ENCODE measurements at places on chromosomes 5 and 9.

DNA sequence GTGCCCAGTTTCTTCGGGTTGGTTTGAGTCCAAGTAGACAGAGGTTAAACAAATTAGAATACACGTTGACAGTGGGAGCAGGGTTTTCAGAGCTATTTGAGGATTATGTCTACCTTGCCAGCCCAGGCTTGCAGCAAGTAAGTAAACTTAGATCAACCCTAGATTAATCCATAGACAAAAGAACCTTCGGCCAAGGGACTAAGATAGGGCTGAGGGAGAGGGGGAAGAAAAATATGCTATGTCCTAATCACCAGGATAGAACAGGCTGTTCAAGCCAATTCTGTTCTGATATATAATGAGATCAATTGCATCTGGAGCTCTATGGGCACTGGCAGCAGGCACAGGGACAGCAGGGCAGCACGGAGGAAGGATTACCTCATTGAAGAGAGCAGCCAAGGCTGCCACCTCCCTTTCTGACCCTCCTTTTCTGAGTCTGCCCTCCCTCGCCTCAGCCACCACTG lies 377.7 kb downstream of the PIK3R1 start:
- no peak for DNase-seq

- no peak for DNase-seq
Measured at GRCh38 chr9:130332384-130332926, 66.9 kb downstream of the HMCN2 start.

- no peak for DNase-seq
Measured at GRCh38 chr5:95919658-95920057, 42.0 kb downstream of the ELL2 start.

GRCh38 chr9:14043483-14043882 lies 270.5 kb downstream of the NFIB start:
- DNase-seq = no peak

DNA sequence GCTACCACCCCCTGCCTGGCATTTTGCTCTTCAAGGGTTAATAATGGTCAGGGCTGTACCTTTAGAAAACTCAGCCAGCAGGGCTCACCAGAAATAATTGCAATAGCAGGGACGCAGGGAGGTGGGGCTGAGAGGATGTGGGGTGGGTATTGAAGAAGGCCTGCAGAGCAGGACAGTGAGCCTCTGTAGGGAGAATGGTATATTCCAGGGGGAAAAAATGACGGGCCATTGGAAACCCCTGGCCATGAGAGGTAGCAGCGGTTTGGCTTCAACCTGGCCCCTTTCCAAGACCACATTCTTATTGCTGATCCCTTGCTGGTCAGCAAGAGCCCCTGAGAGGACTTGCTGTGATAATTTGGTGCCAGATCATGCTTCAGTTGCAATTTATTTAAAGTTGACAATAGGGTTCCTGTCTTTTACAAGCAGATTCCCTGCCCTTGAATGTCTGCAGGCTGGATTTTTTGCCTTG lies 36.7 kb upstream of the CTNNA1 start:
- DNase-seq = no peak

GRCh38 chr5:131947445-131947844 lies 2.0 kb upstream of the MEIKIN start:
- DNase-seq = no peak

DNA sequence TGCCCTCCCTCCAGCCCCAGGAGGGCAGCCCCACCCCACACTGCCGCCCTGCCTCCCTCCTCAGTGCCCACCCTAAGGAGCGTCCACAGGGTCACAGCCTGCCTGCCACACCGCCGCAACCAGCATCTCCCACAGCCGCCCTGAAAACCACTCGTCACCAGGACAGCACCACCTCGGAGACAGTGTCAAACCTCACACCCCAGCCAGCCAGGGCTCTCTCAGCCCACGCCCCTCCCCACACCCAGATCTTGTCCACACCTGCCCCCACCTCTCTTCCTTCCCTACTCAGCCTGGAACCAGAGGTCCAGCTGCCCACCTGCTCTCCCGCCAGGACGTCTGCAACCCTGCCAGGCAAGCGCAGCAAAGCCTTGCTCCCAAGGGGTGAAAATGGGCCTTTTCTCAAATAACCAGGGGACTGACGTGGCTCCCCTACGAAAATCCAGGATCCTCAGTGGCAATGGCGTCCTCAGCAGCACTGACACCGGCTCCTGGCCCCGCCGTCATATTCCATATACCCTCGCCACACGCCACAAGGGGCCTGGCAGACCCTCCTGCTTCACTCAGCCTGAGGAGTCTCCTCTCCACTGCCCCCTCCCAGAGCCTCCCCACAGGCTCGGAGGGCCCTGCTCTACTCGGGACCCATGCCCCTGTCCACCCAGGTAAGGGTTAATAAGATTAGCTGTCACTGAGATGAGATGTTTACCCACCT lies 71.0 kb upstream of the ADAMTS2 start:
- DNase-seq = no peak

DNA sequence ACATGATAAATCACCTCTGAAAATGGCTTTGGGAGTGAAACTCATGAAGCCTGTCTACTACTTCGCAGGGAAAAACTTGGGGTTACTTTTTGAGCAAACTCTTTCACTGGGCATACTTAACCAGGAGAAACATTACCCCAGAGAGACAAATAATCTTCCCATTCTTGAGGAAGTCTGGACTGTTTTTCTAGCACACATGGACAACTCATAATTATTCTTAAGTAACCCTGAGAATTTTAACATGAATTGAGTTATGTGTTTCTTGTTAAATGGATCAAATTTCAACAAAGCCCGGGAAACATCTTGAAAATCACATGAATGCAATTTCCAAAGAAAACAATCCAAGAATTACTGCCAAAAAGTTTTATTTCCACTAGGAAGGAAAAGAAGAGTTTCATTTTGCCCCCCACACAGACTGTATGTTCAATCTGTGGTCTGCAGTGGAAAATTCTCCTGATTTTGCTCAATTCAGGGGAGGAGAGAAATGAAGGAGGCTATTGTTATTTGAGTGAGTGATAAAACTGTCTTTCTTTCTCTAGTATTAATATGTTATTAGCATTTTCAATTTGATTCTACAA lies 564.8 kb upstream of the CLINT1 start:
- DNase-seq = no peak

DNA sequence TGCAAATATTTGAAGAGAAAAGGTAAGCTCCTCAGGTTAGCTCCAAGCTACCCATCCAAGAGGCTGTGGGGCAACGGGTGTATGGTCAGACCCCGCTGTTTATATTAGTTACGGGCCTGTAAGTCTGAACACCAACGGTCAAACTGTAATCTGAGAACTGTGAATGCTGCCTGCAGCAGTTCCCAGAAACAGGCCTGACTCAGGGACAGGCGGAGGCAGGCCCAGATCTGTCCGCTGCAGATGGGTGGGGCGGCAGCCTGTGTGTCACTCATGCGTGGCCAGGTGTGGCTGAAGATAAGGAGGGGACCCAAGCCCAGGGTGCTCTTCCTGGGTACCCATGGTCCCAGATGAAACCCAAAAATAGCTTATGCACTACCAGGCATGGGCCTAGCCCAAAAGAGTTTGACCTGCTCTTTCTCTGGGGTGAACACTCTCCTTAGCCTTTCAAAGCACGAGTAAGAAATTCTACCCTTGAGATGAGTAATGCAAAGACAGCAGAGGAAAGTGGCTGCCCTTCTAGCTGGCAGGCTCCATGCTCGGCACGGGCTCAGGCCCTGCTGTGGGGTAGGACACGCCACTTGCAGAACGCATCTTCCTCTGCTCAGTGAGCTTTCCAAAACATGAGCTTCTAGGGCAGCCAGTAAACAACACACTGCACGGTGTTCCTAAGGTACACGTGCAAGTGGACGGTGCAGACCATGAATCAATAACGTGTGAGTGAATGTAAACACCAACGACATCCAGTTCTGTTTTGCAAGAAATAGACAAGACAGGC lies 9.1 kb downstream of the UBAC1 start:
- no peak for DNase-seq

DNA sequence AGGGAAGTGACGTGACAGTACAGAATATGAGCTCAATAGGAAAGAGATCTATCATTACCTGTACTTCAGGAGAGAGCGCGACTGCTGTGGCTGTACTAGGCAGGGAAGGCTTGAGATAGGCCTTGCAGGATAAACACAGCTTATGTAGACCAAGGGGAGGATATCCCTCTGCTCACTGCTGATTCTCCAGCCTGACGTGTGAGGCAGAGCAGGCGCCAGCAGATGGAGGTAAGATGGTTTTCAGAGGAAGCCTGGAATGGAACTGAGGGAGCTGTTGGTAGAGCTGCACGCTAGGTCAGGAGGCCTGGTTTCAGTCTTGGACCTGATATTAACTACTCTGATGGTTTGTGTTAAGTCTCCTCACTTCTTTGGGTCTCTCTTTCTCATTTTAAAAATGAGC lies 291.4 kb downstream of the YTHDC2 start:
- no peak for DNase-seq
